ENCODE measurements at places on chromosomes 11 and 22.

DNA sequence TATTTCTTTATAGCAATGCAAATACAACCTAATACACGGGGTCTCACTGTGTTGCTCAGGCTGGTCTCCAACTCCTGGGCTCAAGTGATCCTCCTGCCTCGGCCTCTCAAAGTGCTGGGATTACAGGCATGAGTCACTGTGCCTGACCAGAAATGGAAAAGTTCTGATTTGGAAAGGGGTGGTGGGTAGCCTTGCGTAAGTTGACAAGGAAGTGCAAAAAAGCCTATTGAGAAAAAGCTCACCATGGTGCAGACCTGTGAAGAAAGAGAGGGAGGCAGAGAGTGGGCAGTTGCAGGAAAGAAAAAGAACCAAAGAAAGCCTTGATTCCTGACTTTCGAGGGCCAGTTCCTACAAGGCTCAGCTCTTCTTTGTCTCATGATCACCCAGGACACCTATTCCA lies 27.1 kb downstream of the AGBL2 start:
- DNase-seq = no peak

- no peak for DNase-seq
These were observed 2.8 kb upstream of the PACSIN2 start for GRCh38 chr22:43017525-43018460.

DNA sequence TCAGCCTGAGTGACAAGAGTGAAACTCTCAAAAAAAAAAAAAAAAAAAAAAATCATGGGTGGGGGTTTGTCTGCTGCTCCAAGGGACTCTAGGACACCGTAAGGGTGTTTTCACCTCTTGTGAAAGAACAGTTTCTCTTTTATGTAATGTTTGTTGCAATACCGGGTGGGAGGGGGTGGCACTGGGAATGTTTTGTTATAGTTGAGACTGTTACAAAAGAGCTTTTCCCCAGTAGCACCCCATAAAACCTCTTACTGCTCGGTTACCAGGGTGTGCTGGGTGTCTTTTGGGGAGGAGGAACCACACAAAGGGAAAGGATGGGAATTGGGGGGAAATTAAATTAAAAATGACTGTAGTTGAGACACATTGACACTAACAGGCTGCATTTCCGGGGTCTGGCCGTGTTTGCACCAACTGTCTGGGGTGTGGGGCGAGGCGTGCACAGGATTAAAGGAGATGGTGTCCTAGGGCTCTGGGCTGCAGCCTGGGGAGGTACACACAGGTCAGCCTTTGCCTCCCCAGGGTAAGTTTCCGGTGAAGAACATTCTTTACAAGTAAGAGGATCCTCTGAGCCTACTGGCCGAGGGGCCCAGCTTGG lies 1.6 kb downstream of the NFAM1 start:
- DNase-seq = no peak

DNA sequence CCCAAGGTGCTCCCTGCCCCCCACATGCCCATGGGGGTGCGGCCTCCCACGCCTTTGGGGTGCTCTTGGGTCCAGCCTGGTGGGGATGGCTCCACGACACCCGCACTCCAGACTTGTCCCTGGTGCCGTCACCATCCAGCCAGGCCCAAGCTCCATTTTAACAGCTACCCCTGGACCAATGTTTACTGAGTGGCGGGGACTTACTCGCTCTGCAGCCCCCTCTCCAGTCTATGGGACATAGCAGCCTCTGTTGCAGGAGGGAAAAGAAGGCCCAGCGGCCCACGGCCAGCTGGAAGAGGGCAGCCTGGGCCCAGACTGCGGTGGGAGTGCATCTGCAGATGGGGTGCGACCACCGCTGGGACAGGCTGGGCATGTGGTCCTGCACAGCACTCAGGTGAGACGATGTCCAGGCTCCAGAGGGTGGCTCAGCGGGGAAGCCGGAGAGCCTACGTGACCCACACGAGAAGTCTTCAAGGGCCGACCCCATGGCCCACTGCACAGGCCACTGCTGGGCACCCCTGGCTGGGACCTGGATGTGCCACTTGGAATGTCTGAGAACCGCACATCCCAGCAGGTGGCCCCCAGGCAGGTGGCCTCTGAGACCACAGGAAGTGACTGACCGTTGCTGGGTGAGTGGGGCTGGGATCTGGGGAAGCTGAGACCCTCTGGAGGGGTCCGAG lies 18.1 kb downstream of the IL17REL start:
- no peak for DNase-seq

DNA sequence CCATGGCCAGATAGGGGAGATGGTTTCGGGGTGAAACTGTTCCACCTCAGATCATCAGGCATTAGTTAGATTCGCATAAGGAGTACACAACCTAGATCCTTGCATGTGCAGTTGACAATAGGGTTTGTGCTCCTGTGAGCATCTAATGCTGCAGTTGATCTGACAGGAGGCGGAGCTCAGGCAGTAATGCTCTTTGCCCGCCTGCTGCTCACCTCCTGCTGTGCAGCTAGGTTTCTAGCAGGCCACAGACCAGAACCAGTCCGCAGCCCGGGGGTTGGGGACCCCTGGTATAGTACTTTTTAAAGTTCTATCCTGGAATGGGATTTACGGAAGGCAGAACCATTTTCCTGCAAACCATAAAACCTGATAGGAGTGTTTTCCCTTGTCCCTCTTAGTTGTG lies 54.6 kb downstream of the POLD3 start:
- no peak for DNase-seq

GRCh38 chr11:126561327-126561893 lies 205.9 kb downstream of the ST3GAL4 start:
- DNase-seq = no peak

DNA sequence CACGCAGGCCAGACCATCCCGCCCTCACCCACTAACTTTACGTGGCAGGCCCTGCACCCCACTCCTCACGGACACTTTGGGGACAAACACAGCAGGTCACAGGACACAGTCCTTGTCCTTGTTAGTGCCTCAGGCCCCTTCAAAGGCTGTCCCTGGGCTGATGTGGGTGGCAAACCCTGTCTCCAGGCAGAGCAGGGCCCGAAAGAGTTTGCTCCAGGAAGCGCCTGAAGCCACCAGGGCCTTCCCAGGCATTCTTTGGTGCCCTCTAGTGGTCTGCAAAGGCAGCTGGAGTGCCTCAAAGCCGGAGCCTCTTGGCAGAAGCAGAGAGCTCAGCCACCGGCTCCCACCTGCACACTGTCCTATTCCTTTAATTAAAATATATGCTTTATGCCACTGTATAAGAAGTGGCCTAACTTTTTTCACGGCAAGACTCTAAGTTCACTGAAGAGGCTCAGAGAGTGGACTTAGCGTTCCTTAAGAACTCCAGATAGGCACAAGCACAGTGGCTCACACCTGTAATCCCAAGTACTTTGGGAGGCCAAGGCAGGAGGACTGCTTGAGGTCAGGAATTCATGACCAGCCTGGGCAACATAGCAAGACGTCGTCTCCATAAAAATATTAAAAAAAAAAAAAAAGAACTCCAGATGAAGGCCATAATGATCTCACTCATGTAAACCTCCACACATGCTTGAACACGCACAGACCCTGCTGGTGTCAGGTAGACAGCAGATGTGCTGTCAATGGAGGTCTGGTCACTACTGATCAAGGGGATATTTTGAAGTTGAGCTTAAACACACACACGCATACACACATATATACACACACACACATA lies 11.1 kb downstream of the TXN2 start:
- DNase-seq = peak; percentile 78

GRCh38 chr11:16606784-16607674 lies 131.4 kb upstream of the C11orf58 start:
- no peak for DNase-seq

Measured in T-cell (primary cell).